ENCODE measurements at places on chromosomes 6 and 20.

GRCh38 chr6:139776041-139776440, 401.6 kb upstream of the CITED2 start:
- no peak for DNase-seq

GRCh38 chr20:58880994-58881752, 28.7 kb downstream of the GNAS start:
- DNase-seq = no peak

DNA sequence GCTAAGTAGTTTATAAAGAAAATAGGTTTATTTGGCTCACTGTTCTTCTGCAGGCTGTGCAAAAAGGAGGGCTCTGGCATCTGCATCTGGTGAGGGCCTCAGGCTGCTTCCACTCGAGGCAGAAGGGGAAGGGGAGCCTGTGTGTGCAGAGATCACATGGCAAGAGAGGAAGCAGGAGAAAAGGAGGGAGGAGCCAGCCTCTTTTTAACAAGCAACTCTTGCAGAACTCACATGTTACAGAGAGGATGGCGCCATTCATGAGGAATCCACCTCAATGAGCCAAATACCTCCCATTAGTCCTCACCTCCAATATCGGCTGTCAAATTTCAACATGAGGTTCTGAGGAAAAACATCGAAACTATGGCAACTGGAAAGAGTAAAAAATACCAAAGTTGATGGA, 666.6 kb upstream of the SLC35B3 start:
- no peak for DNase-seq

DNA sequence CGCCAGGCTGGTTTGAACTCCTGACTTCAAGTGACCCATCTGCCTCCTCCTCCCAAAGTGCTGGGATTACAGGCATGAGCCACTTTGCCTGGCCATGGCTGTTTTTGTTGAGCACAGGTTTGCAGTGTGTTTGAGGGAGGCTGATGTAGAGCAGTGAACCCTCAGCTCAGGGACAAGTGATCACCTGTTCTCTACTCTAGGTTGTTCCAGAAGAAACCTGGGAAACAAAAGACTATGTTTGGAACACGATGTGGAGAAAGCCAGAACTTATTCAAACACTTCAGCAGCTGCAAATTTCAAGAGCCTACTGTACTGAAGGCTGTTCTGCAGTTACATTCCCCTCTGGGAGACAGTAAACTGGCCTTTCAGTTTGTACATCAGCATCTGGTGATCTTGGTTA, 4.7 kb downstream of the TULP1 start:
- no peak for DNase-seq

- DNase-seq = no peak
Observed at GRCh38 chr6:157323966-157324300, 614 bp upstream of the TMEM242 start.

DNA sequence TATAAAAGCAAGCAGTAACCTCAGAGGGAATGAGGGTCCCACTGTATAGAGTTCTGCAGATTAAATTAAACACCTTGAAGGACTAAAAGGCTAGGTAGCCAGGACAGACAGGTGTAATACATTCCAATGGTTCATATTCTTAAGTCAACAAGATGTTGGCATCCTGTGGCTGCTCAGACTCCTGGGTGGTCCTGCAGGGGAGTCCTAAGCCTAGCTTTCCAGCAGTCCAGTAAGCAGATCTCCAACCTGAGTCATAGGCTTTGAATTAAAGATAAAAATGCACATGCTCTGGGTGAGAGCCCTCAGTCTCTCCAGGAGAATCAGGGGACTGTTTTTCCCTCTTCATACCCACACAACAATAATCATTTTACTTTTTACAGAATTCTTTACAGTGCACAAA, 307.3 kb upstream of the SUPT3H start:
- DNase-seq = no peak

GRCh38 chr6:168037242-168037641, 39.8 kb downstream of the KIF25 start:
- DNase-seq = no peak

DNA sequence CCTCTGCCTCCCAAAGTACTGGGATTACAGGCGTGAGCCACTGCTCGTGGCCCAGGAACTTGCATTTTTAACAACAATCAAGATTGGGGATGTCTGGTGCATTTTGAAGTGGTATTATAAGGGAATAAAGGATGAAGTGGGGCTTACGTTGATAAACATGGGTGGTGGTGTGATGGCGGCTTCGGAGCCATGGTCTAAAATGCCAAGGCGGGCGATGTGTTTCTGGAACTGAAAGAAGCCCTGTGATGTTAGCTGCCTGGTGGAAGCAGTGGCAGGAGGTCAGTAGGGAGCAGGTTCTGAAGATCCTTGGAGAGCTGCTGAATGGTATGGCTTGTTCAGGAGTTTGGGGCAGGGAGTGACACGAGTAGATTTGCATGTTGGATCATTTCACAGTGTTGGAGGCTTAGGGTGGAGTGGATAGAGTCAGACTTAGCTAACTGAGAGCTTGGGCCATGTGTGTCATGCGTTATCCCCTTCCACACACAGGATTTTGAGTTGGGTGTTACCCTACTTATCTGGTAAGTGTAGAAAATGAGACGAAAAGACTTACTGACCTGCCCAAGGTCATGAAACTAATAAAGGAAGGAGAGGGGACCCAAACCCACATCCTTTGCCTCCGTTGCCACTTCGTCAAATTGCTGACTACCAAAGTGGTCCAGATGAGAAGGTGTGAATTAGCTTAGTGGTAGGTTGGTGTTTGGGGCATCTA, 1.5 kb downstream of the NELFCD start:
- DNase-seq = no peak

GRCh38 chr20:37513779-37514359, 7.2 kb upstream of the NNAT start:
- no peak for DNase-seq

- DNase-seq = no peak
Observed at GRCh38 chr20:46835418-46835817, 59.2 kb upstream of the EYA2 start.

GRCh38 chr6:117795234-117795633, 111.8 kb upstream of the SLC35F1 start:
- DNase-seq = no peak

DNA sequence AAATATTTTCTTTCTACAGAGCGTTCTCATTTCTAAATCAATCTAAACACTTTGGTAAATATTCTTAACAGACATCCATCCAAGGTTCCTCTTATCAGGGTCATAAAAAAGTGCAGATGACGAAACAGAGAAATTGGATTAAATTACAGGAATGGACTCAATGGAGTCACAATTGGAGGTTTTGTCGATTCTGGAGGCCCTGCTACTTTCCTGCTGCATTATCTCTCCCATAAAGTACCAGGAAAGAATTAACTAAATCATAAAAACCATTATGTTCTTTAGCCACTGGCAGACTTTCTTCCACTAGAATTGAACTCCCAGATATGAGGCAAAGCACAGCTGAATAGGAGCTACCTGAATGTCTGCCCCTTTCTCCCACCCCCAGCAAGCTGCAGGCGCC, 610.6 kb downstream of the HDGFL1 start:
- no peak for DNase-seq

DNA sequence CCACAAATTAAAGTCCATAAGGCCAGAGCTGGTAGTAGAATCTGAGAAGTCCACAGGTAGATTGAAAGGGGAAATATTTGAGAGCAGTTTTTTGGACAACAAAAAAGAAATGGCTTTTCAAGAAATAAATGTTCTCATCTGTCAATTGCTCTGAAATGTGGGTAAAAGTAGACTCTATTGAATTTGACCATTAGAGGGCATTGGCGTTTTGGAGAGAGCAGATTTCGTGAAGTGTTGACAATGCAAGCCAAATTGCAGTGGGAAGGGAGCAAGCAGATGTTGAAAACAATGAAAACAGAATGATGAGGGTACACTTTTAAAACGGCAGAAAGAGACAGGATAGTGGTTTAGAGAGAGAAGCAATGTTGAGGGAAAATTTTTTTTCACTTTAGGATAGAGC, 149.1 kb upstream of the FAM83B start:
- no peak for DNase-seq

DNA sequence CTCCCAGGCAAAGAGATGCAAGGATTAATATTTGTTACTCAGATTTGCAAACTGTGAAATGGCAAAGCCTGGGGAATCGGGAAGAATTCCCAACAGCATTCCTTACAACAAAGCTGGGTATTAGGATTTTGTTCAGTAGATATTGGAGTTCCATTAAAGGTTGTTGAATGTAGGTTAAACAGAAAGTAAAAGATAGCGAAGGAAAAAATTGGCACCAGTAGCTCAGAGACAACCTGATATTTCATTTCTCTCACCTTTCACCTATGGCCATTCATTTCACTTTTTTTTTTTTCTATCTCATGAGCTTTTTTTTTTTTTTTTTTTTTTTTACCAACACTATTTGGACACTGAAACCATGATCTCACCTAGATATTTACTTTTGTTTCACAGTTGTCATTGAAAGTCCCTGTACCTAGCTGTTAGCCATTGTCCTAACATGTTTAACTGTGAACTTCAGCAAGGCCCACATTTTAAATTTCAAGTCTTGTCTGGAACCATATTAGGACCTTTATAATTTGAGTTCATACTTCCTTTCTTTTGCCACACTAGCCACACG, 552.5 kb downstream of the HAO1 start:
- DNase-seq = no peak

DNA sequence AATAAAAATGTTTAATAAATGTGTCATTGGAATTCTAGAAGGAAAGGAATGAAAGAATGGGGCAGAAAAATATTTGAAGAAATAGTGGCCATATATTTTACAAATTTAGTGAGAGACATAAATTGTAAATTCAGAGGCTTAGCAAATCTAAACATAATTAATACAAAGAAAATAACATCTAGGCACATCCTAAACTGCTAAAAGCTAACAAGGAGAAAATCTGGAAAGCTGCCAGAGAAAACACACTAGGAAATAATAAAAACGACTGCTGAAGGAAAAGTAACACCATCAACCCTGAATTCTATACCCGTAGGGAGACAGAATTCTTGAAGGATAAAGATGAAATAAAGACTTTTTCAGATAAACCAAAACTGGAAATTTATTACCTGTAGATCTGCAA, 23.8 kb downstream of the CYB5R4 start:
- DNase-seq = no peak

GRCh38 chr6:44052419-44053023, 74.7 kb downstream of the MRPL14 start:
- DNase-seq = no peak

- DNase-seq = no peak
Observed at GRCh38 chr20:15162079-15162647, 824.8 kb upstream of the FLRT3 start.

DNA sequence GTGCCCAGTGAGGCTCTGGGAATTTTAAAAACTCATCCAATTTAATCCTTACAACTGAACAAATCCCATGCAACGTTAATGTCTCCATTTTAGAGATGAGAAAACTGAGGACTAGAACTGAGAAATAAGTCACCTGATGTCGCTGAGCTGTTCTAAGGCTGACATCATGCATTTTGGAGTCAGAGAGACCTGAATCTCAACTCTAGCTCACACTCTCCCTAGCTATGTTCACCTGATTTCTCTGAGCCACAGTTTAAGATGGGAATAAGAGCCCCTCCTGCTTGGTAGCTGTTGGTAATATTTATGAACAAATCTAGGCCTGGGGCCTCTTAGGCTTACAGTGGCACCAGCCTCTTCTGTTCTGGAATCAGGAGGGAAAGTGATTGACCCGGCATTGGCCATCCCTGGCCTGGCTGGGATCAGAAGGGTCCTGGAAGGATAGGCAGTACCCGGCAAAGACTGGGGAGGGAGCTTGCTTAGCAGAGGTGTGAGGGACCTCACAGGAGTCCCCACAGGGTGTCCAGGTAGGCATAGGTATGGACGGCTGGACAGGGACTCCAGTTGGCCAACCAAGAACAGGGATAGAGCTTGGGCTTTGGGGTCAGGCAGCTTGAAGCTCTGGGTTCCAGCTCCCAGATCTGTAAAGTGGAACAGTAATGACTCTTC, 18.8 kb upstream of the CSNK2A1 start:
- DNase-seq = no peak

DNA sequence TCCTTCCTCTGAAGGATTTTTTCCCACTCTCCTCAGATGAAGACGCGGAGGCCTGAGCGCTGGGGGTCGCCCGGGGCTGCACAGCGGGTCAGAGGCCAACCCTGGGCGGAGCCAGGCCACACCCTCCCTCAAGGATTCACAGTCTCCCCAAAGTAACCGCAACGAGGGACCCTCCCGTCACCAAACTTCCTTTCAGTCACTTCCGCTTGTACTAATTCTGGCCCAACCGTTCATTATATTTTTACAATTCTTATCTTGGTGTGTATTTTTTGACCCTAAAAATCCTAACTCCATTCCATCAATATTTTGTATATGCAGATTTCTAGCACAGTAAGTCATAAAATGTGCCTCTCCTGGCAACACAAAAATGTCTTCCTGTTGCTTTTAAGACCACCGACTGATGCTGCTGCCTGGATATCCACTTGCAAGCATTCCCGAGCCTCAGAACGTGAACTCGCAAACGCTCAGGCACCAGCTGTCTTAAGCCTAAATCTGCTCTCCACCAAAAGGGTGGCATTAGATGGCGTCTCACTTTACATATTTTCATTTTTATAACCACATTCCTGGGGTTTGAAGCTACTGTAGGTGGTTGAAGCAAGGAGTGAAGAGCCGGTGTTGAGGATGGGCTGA, 128.0 kb downstream of the DLL1 start:
- DNase-seq = no peak

DNA sequence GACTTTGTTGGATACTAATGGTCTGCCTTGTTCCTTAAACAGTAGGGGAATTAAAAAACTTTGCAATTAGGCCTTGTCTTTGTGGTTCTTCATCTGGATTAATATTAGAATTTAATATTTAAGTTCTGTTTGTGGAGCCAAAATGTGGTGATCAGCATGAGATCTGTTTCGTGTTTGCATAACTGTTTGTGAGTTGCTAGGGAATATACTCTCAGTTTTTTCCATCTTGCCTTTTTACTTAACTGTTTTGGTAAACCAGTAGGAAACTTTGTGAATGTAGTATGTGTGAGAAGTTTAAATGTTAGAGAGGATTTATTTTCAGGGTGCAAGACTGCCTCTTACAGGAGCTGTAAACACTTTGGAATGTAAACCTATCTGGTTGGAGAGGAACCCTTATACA, 35.6 kb downstream of the LRRC1 start:
- no peak for DNase-seq

DNA sequence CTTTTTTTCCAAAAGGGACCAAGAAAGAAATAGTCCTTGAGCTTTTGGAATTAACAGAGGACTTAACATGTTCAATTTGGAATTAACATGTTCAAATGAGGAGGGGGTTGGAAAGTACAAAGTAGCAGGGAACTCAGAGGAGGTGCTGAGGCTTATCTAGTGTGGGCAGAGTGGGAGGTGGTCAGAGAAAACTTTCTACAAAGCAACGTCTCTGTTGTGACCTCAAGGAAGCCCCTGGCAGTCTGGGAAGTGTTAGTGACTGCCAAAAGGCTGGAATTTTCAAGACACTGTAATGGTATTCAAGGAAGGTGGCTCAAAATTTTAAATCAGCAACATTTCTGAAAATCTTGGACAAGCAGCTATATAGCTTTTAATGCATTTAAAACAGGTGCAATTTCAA, 7.3 kb downstream of the ECI2 start:
- DNase-seq = no peak

GRCh38 chr6:81169166-81169565, 583.3 kb downstream of the TENT5A start:
- DNase-seq = no peak

Measured in cortex of kidney (tissue), 1 donor.